NCI-H1105 (cell line): ENCODE measurements at places on chromosomes 11 and 22.

DNA sequence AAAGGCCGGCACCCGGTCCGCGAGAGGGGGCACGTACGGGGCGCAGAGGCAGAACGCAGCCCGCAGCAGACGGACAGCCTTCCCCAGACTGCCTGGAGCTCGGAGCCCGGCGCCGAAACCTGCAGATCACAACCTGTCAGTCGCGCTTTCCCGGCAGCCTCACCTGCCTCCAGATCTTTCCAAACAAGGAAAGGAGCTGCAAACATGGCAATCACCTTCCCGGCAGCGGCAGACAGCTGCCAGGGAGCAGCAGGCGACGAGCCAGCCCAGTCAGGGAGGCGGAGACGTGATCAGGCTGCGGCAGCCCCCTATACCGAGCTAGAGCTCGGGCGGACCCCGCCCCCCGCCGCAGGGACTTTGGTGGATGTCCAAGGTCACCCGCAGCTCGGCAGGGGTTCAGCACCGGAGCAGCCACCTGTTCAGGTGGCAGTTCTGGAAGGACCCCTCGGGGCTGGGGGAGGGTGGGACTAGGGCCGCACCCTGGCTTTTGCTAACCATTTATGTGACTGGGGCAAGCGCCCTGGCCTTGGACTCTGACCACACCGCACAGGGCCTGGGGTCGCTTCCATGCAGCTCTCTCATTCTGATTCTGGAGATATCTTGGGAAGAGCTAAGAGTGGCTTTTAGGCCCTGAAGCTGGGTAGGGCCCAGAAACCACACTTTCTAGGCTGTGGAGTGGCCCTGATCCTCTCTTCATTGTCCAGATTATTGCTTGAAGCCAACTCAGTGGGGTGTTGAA, 143.8 kb downstream of the NECTIN1 start:
- DNase-seq, result peak; percentile 91

DNA sequence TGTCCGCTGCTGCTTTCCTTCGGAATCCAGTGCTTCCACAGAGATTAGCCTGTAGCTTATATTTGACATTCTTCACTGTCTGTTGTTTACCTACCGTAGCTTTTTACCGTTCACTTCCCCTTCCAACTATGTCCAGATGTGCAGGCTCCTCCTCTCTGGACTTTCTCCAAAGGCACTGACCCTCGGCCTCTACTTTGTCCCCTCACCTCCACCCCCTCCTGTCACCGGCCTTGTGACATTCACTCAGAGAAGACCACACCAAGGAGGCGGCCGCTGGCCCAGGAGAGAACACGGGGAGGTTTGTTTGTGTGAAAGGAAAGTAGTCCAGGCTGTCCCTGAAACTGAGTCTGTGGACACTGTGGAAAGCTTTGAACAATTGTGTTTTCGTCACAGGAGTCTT, 15.4 kb upstream of the ST14 start:
- no peak for DNase-seq

DNA sequence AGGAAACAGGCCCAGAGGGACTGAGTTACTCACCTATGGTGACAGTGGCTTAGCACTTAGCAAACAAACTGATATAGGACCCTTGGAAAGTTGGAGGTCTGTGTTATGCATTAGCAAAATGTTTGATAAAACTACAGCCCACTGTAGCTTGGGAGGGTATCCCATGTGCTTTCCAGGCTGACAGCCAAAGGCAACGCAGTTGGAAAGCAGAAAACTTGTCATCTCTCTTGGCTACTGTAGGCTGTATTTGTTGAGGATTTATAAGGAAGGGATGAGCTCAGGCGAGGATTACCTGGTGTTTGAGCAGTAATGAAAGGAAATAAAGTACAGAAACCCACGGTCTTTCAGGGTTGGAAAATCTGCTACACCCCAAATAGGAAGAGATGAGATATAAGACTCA, 23.8 kb downstream of the SDHAF2 start:
- no peak for DNase-seq

DNA sequence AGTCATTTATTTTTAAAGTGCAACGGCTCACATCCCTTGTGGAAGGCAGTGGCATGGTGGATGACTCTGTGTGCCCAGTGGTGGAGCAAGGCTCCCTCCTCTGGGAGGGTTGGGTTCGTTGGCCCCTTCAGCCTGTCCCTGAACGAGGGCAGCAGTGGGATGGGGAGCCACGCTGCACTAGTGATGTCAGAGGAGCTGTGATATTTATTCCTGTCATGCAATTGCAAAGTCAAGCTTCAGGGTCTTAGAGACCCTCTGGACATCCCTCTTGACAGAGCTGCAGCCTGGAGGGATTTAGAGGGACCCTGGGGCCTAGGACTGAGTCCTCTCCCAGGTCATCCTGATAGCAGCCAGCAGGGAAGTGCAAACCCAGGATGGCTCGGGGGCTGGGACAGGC, 78.2 kb upstream of the NARS2 start:
- DNase-seq, result no peak

- no peak for DNase-seq
Observed at GRCh38 chr11:70463478-70464255, 65.3 kb downstream of the CTTN start.

- peak; percentile 43 for DNase-seq
Observed at GRCh38 chr22:37019309-37020191, at the start of the genes MPST and TST. Gene MPST (plus strand): TSS chr22:37019742. CDS start chr22:37019837, 95 bp downstream. Gene TST (minus strand): TSS chr22:37019447. CDS start chr22:37018732, 715 bp downstream.

DNA sequence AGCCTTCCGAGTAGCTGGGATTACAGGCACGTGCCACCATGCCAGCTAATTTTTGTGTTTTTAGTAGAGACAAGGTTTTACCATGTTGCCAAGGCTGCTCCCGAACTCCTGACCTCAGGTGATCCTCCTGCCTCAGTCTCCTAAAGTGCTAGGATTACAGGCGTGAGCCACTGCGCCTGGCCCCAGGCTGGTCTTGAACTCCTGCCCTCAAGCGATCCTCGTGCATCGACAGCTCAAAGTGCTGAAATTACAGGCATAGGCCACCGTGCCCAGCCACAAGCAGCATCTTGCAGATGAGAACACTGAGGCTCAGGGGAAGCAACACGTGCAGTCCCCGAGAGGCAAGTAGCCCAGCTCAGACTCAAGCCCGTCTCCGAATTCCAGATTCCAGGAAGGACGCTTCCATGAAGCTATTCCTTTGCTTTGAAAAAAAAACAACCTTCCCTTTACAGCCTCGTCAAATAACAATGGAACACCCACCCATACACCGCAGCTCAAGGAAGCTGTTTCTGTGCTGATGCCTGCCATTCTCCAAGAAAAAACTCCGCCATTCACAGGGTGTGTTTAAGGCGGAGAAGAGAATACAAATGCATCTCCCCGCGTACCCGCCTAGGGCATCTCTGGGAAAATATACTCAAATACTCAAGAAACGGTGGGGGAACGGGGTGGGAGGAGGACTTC, 34.5 kb upstream of the PDGFB start:
- no peak for DNase-seq

DNA sequence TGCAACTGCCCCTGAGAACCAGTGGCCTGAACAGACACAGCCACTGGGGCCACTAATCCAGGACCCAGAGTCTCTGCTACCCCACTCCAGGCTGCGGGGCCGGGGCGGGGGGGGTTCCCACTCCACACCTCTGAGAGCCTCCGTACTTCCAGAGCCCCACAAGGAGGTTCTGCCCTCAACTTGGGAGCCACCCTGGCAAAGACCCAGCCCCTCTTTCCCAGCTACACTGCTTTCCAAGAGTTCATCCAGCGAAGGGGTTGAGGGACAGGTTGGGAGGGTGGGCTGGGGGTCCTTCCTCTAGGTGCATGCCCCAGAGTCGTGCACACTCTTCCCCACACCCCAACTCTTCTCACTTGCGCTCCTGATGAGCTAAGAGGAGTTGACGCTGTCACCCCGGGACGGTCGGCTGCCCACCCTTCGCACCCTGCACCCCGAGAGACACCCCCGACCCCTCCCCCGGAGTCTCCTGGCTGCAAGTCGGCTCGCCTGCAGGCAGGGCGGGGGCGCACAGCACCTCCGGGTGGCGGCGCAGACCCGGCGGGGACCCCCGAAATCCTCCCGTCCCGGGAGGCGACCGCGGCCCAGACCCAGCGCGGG, 531 bp downstream of the RAB3IL1 start:
- no peak for DNase-seq

- DNase-seq, result no peak
Observed at GRCh38 chr22:50469377-50470305, 5.2 kb downstream of the SBF1 start.

DNA sequence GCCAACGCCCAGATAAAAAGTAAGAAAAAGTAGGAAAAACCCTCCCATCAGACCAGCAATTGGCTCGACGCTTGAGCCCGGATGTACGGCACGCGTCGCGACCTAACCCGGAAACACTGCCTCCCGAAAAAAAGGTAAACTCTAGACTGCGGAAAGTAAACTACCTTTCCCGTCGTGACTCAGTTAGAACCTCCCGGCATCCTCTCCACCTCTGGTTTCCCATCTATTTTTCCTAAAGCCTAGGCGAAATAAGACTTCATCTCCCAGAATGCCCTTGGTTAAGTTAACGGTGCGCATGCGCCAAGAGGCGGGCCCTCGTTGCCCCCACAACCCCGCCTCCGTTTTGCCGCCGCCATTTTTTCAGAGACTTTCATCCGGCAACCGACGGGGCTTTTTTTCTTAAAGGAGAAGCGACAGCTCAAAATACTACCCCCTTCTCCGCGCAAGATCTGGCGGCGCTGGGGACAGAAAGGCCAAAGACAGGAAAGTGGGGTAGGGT, 678 bp upstream of the ZFP91 start:
- DNase-seq, result peak; percentile 97
